T1000 (cell line): ENCODE measurements at places on chromosomes 4 and X.

GRCh38 chr4:140266958-140267568, 106.4 kb upstream of the SCOC start:
- no peak for DNase-seq

DNA sequence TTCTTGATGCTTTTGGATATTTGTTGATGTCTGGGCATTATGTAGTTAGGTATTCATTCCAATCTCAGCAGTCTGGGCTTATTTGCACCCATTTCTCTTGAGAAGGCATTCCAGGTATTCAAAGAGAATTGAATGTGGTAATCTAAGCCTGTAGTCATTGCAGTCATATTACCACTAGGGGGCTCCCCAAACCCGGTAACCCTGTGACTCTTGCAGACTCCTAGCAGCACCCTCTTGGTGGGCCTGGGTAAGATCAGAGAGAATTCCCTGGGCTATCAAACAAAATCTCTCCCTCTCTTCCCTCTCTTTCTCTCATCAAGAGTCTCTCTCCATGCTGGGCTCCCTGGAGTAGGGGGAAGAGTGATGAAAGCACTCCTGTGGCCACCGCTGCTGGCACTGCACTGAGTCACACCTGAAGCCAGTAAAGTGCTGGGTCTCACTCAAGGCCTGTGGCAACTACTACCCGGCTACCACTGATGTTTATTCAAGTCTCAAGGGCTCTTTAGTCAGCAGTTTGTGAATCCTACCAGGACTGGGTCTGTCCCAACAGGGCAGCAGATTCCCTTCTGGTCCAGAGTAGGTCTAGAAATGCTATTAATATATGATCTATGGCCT, 187.7 kb upstream of the NUDT10 start:
- DNase-seq = no peak

- no peak for DNase-seq
Observed at GRCh38 chrX:115372152-115372551, 82.6 kb downstream of the LUZP4 start.

DNA sequence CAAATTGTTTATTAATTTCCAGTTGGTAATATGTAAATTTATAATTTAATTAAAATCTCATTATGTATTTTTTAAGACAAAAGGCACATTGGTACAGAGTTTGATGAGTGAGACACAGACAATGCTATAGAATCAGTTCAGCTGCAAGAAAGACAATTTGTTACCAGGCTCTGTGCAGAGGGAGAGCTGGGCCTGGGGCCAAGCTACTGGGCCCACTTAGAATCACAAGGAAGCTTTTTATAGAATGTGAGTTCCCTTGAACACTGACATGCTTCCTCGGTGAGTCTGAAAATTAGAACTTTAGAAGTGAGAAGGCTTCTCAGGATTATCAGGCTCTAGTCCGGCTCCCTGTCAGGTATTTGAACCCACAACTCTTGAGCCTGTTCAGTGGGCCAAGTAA, 129.0 kb downstream of the AFF2 start:
- DNase-seq = no peak

GRCh38 chrX:39527025-39527424, 570.7 kb downstream of the BCOR start:
- DNase-seq = no peak

- no peak for DNase-seq
Observed at GRCh38 chrX:103520386-103520785, 1.1 kb upstream of the RAB40A start.

DNA sequence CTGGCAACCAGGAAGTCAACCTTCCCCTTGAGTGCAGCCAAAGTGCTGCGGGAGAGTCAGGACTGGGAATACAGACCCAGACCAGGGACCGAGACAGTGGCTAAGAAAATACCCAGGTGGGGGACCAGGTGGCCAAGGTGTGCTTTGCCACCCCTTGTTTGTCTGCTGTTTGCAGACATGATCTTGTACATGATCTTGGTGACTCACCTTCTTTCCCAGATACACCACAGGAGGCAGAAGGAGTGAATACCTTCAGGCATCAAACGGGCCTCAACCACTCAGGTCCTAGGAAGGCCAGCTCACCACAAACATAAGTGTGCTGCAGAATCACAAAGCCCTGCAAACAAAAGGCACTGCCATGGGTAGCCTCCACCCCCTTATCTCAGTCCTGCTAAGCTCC, 62.0 kb downstream of the CNGA2 start:
- no peak for DNase-seq

- no peak for DNase-seq
Observed at GRCh38 chr4:142278171-142278570, 567.9 kb downstream of the INPP4B start.

GRCh38 chr4:13546142-13546940, 2.0 kb upstream of the NKX3-2 start:
- DNase-seq = no peak

- no peak for DNase-seq
Observed at GRCh38 chr4:175973027-175973923, 92.4 kb upstream of the WDR17 start.

GRCh38 chr4:114019969-114020358, 40.5 kb upstream of the ARSJ start:
- no peak for DNase-seq

DNA sequence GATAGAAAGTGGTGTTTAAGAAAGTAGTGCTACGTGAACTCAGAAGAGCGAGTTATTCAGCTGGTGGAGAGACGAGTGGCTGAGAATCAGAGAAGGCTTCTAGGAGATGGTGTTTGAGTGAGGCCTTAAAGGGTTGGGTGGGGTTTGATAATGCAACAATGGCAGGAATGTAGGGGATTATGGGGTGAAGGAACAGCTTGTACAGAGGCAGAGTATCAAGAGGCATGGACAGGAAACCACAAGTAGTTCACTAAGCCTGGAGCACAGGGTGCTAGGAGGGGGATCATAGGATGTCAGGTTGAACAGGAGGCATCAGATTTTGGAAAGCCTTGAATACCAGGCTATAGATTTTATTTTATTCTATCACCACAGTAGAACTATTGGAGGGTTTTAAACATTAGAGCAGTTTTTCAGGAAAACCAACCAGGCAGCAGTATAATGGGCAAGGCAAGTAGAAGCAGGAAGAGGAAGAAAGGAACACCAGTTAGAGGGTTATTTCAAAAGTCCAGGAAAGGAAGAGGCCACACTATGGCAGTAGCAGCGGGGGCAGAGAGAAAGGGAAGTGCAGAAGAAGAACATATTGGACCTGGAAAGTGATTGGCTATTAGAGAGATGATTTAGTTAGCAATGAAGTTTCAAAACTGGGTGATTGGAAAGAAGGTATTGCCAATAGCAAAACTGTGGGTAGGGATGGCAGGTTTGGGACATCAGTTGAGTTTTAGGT, 99.2 kb downstream of the DOCK11 start:
- DNase-seq = no peak

- DNase-seq = no peak
Observed at GRCh38 chr4:45409536-45409935, 683.2 kb upstream of the GNPDA2 start.

DNA sequence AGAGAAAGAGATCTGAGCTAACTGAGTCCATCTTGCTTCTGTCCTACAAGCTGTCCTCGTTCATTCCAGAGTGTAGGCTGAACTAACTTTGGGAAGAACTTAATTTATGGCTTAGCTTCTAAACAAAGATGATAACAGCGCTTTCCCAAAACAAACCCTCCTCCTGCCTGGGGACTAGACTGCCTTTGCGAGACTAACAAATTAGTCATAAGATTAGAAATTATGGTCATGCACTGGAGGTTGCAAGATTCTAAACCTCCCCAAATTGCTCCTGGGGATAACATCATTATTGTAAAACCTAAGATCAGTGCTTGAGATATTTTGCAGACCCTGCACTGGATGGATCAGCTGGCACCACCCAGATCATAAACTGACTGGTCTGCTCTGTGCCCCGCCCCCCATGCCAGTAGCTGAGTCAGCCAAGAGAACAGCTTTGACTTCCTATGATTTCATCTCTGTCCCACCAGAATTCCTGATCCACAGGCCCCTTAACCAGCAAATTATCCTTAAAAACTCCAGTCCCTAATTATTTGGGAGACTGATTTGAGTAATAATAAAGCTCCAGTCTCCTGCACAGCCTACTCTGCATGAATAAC, 883.3 kb downstream of the TRIML1 start:
- DNase-seq = peak; percentile 73

DNA sequence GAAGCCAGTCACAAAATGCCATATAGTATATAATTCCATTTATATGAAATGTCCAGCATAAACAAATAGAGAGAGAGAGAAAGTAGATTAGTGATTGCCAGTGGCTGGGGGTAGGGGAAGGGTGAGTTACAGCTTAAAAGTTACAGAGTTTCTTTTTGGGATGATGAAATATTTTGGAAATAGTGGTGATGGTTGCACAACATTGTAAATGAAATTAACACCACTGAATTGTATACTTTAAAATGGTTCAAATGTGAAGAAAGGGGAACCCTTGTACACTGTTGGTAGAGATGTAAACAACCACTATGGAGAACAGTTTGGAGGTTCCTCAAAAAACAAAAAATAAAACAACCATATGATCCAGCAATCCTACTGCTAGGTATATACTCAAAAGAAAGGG, 131.2 kb upstream of the GPC4 start:
- no peak for DNase-seq

DNA sequence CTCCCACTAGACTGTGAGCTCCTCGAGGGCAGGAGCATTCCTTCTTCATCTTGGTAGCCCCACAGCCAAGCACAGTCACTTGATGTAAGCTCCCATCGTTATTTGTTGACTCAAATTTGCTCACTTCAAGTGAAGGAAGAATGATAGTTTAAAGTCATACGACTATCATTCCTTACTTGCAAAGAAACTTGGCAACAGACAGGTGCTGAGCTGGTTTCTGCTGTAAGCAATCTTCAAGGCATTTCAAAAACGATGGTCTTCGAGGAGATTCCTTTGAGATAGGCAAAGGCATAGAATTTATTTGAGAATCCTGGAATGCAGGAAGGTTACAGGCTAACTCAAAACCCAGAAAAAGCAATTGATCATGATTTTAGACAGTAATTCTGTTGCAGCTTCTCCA, 64.8 kb downstream of the QDPR start:
- DNase-seq = no peak

DNA sequence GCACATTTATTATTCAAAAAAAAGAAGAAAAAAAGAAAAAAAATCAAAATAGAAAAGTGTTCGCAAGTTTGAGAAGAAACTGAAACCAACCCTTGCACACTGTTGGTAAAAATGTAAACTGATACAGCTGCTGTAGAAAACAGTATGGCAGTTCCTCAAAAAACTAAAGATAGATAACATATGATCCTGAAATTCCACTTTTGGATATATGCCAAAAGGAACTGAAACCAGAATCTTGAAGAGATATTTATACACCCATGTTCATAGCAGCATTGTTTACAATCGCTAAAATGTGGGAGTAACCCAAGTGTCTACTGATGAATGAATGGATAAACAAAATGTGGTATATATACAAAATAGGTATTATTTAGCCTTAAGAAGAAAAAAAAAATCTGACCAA, 155.4 kb downstream of the TBCK start:
- no peak for DNase-seq

GRCh38 chrX:63434206-63434605, 83.1 kb upstream of the SPIN4 start:
- DNase-seq = no peak

DNA sequence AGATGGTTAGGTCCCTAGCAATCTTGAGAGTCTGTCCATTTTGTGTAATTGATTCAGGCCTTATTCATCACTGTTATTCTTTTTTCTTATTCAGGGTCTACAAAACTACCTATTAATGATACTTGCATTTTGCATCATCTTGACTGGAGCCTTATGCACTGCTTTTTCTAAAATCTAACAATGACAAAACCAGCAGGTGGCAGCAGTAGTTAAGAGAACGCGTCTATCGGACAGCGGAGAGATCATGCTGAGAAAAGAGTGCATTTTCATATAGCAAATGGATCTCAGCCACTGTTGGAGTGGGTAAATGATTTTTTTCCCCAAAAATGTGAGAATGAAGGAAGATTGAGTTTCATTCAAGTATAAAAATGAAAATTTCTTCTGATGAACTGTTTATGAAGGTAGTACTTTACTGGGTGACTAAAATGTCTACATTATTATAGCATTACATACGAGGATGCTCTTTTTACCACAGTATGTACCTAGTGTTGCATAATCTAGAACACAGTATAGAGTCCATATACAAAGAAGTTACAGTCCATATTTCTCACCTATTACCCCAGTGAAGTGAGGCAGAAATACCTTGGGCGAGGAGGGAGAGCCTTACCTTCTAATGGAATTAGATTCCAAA, 43.2 kb downstream of the TMEM144 start:
- peak; percentile 17 for DNase-seq

DNA sequence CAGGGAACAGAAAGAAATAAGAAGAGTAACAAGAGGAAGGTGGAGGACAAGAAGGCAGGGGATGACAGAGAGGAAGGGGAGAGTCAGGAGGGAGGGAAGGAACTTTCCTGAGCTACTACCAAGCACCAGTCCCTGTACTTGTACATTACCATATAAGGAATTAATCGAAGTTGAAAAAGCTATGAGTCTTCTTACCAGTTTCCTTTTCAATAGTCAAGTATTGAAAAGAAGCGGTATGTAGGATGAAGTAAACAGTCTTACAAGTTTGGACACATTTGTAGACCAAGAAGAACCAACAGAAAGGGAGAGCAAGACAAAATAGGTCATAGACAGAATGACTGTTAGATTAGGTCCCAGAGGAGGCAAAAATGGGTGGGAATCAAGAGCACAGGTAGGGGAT, 629.7 kb upstream of the DIPK2B start:
- DNase-seq = no peak

DNA sequence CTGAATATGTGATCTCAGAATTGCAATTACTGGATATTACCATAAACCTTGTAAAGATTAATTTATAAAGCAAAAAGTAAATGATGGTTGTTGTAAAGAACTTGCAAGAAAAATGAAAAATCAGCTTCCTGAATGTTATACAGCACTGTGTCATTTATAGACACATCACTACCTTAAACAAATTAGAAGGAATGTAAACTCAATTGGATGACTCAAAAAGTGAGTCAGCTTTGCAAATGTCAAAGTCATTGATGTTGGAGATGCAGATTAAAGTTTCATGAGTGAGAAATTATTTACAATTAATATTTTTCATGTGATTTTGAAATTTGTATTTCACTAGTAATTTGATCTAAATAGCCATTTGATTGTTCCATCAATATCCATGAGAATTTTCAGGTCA, 193.2 kb downstream of the RAPGEF2 start:
- no peak for DNase-seq

DNA sequence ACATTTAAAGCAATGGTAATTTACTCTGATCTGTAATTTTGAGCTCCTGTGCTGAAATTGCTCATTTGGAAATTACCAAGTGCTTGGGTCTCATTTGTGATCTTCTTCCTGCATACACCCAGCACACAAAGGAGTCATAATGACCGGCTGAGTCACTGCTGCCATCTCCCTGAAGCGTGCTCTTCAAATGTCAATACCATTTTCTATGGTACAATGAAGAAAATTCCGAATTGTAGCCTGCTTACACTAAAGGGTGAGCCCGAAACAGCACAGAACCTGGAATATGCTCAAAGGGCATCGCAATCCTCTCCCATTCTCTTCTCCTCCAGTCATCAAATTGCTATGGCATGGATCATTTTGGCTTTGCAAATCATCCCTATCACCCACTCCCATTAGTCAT, 140.5 kb downstream of the GRIA3 start:
- no peak for DNase-seq

- DNase-seq = no peak
Observed at GRCh38 chr4:2671267-2671895, 84.8 kb downstream of the TNIP2 start.
